Common myeloid progenitor, CD34-positive (primary cell): ENCODE measurements at places on chromosomes 4 and X.

- no peak for DNase-seq
These were observed 212.4 kb upstream of the GRID2 start for GRCh38 chr4:92091335-92091734.

GRCh38 chr4:58749206-58749605, 1639.0 kb upstream of the IGFBP7 start:
- no peak for DNase-seq

GRCh38 chrX:56802921-56803849, 74.1 kb downstream of the NBDY start:
- peak; percentile 52 for DNase-seq

DNA sequence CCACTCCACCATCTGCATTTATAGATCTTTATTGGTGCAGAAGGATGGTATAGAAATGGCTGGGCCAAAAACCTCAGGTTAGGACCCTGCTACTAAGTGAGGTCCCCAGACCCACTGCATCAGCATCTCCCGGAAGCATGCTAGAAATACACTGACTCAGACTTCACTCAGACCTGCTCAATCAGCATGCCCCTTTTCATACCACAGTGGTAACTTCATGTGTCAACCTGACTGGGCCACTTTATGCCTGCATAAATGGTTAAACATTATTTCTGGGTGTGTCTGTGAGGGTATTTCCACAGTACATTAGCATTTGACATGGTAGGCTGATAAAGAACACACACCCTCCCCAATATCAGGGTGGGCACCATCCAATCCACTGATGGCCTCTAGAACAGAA, 118.6 kb upstream of the VCX3B start:
- no peak for DNase-seq

DNA sequence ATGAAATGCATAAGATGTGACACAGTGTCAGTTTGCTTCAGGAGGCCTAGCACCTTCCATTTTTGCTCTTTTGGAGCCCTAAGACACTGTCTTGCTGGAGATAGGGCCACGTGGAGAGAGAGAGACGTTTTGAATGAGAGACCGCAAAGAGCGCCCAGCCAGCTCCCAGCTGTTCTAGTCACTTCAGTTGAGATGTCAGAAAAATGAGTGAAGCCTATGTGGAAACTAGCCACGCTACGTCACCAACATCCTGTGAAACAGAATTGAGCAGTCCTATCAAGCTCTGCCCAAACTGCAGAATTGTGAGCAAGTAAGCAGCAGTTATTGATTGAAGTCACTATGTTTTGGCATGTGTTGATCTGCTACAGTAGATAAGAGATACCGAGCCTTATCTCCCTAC, 13.1 kb downstream of the GPR82 start:
- DNase-seq, result peak; percentile 47

GRCh38 chr4:18138076-18138665, 116.6 kb upstream of the LCORL start:
- DNase-seq, result no peak

GRCh38 chr4:70722199-70722791, 531 bp downstream of the RUFY3 start:
- peak; percentile 34 for DNase-seq

DNA sequence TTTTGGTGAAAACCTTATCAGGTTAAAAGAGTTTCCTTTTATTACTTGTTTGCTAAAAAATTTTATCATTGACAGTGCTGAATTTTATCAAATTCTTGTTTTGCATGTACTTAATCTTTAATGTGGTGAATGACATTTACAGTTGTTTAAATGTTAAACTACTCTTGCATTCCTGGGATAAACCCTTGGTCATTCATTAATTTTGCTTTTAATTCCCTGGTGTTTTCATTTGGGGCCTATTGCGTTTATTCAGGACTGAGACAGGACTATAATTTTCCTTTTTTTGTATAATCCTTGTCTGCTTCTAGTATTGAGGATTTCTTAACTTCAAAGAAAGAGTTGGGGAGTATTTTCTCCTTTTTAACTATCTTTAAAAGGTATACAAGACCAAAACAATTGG, 98.7 kb upstream of the TLL1 start:
- no peak for DNase-seq

DNA sequence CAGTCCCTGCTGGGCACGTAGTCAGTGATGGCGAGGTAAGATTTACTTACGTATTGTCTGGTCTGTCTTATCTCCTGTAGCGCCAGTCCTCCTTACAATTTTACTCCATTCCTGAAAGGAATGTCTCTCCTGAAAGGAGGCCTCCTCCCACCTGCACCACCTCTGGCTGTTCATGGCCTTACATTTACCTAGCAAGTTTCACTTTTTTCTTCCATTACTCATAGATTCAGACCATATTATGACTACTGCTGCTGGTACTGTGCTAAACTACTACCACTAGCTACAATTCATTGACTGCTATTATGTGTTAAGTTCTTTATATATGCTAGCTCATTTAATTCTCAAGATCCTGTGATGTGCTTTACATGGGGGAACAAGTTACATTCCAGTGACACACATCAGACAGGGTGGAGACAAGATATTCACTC, 189.9 kb downstream of the BMPR1B start:
- DNase-seq, result no peak

- DNase-seq, result no peak
These were observed 133.1 kb downstream of the JADE1 start for GRCh38 chr4:128942607-128943006.

- no peak for DNase-seq
These were observed 30.9 kb downstream of the XG start for GRCh38 chrX:2782778-2783177.

DNA sequence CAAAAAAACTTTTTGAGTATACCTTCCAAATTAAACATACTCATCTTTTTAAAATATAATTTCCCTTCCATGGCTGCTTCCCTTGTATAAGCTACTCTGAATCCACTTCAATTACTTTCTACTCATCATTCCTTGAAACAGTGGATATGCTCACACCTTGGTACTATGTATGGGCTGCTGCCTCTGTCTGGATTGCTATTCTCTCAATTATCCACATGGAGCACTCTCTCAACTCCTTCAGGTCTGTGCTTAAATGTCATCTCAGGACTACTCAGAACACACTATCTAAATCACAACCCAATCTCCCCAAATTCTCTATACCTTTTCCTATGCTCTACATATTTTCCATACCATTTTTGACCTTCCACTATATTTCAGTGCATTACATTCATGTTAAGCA, 898.9 kb upstream of the EPHA5 start:
- DNase-seq, result no peak

DNA sequence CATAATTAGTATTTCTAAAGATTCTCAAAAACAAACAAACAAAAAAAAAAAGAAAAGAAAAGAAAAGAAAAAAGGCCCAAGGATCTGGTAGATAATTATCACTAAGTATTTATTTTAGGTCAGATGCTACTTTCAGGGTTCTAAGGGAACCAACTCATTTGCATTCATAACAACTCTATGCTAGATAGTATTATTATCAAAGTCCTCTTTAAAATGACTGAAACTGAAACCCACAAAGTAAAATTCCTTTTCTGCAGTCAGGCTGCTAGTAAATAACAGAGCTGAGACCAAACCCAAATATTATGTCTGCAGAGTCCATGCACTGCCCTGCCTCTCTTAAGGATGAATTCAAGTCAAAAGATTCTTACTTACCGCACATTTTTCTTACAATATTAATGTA, 38.3 kb upstream of the MAPK10 start:
- DNase-seq, result no peak
